ENCODE measurements at places on chromosomes 5 and 9.

DNA sequence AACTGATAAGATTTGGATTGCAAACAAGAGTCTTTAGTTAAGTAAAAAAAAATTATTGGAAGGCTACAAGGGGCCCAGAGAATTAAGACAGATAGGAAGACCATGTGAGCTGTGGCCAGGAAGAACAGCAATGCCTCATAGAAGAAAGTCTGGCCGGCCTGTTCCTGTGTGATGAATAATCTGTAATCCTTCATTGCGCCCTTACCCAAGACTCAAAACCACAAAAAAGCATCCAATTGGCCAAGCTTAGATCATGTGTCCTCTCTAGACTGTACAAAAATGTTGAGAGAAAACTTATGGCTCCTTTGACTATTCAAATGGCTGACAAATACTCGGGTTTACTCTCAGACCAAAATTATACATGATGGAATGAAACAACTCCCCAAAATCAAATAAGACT is 1383.5 kb downstream of the PTPRD start:
- H3K4me1 ChIP-seq = no peaks in the 10 kb centered on the region
- no peak for DNase-seq
- no peaks in the 10 kb centered on the region for H3K36me3 ChIP-seq
- no peaks in the 10 kb centered on the region for H3K27me3 ChIP-seq
- no peak overlapping the region for H3K27ac ChIP-seq
- H3K4me3 ChIP-seq = no peak overlapping the region

DNA sequence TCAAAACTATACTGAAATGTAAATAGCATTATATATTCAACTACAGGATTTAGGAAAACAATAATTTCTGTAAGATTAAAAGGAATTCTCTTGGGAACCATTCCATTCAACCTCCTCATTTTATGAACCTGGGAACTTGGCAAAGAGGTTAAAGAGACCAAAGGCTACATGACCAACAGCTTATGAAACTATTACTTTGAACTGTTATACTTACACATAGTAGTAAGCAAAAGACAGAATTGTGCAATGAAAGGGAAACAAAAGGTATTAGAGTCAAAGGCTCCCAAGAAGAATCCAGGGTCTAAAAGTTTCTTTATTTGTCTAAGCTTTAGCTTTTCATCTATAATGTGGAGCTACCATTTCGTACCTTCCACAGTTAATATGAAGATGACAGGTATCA is 7.2 kb downstream of the C9orf72 start:
- H3K4me1 ChIP-seq = no peaks in the 10 kb centered on the region
- no peaks in the 10 kb centered on the region for H3K27me3 ChIP-seq
- H3K4me3 ChIP-seq = no peak overlapping the region

- no peak for DNase-seq
- no peak overlapping the region for H3K4me3 ChIP-seq
- H3K36me3 ChIP-seq = no peaks in the 10 kb centered on the region
- no peaks in the 10 kb centered on the region for H3K4me1 ChIP-seq
- H3K27ac ChIP-seq = no peak overlapping the region
Observed at GRCh38 chr9:134962065-134962972, 44.6 kb upstream of the FCN1 start.

DNA sequence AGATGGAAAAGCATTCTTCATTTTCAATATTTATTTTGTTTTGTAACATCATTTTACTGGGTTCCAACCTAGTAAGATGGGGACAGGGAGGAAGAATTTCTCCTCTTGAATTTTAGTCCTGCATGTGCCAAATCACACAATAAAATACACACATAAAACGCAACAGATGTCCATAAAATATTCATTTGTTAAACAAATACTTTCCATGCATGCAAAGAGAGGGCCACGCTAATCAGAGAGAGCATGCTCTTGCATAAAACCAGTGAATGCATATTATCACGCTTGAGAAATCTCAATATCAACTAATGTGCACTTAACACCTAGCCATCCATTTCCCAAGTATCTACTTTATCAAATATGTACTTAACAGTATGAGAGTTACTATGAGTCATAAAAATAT is 212.6 kb upstream of the TARS1 start:
- no peak overlapping the region for H3K27ac ChIP-seq
- no peaks in the 10 kb centered on the region for H3K4me1 ChIP-seq
- H3K4me3 ChIP-seq = no peak overlapping the region

DNA sequence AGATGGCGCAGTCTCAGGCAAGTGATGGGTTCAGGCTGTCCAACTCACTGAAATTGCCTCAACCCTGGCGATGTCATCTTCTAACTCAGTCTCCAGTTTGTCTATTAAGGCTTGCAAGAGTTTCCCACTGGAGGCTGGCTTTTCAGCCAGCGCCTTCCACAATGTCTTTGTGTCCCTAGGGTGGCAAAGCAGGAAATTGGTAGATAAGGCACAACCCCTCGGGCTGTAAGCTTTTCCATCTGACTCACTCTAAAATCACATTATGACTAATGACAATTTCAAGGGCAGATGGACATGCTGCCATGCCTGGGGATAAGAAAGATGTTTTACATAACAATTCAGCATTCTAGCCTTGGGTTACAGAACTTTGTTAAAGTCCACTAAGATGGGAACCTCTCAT is 61.9 kb downstream of the MROH2B start:
- DNase-seq = no peak
- no peaks in the 10 kb centered on the region for H3K4me1 ChIP-seq
- H3K27ac ChIP-seq = no peak overlapping the region
- peaks cover 18% of the 10 kb centered on the region for H3K27me3 ChIP-seq

DNA sequence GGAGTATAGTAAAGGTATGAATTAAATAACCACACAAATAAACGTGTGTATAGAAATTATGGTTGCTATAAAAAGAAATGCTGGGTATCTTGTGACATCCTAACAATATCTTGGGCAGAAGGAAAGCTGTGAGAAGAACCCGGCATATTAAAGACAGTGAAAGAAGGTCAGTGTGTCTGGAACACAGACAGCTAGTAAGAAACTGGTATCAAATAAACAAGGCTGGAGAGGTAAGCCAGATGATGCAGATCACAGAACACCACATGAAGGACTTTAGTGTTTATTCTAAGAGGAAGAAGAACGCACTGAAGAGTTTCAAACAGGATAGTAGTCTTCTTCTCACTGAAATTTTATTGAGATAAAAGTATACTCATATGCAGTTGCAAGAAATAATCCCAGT is 24.4 kb downstream of the TMEM245 start:
- H3K27ac ChIP-seq = no peak overlapping the region
- H3K4me3 ChIP-seq = no peak overlapping the region

- no peaks in the 10 kb centered on the region for H3K36me3 ChIP-seq
- H3K27ac ChIP-seq = no peak overlapping the region
- H3K4me3 ChIP-seq = no peak overlapping the region
- H3K27me3 ChIP-seq = no peaks in the 10 kb centered on the region
Observed at GRCh38 chr5:80935811-80936385, 24.3 kb upstream of the RASGRF2 start.

DNA sequence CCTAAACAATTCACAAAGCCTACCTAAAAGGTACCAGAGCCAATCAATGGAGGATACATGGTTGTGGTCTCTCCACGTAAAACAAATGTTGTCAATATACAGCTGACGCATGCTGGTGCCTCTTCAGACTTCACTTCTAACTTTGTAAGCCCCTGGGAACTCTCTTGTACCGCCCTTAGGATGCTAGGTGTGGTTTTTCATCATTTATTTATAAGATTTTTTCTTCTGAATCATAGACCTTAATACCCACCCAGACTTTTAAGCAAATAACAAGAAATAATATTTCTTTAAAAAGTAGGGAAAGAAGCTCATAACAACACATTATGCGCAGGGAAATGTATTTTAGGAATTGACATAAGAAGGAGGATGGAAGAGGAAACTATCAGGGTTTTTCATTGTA is 33.0 kb downstream of the SSBP2 start:
- H3K27ac ChIP-seq = peak overlapping the region; percentile 38
- DNase-seq = no peak
- no peaks in the 10 kb centered on the region for H3K27me3 ChIP-seq
- H3K36me3 ChIP-seq = peaks cover 26% of the 10 kb centered on the region

GRCh38 chr5:42302186-42302585 is 121.1 kb upstream of the GHR start:
- no peaks in the 10 kb centered on the region for H3K4me1 ChIP-seq
- no peak overlapping the region for H3K27ac ChIP-seq
- no peak for DNase-seq
- H3K4me3 ChIP-seq = no peak overlapping the region

DNA sequence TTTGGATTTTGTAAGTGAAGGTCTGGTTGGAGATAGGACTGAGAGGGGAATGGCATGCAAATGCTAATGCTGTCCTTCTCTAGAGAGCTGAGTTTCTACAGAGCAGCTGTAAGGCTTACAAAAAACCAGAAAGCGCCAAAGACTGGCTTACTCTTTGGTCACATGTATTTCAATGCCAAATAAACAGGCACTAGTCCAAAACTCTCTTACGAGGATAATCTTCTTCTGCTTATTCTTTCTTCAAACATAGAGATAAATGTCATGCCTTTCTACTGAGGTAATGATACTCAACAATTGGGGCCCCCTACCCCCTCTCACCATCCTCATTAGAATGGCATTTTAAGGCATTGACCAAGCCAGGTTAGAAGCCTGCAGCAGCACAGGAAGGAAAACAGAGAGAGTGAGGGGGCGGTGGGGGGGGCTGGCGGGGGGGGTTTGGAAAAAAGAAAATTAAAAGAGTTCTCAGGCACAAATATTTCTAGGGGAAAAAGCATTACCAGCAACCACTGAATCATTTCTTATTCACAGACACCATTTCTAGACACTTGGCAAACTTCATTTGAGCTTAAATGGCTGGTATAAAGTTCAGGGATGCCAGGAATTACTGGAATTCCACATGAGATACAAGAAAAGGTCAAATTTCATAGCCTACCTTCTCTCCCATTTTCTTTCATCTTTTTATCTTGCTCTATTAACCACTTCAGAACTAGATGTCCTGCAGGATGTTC is 34.0 kb downstream of the PUM3 start:
- DNase-seq = no peak
- no peak overlapping the region for H3K27ac ChIP-seq
- H3K4me3 ChIP-seq = no peak overlapping the region
- H3K27me3 ChIP-seq = no peaks in the 10 kb centered on the region

- H3K36me3 ChIP-seq = no peaks in the 10 kb centered on the region
- no peaks in the 10 kb centered on the region for H3K4me1 ChIP-seq
- H3K27me3 ChIP-seq = no peaks in the 10 kb centered on the region
Observed at GRCh38 chr5:16411235-16411634, 54.4 kb downstream of the ZNF622 start.

DNA sequence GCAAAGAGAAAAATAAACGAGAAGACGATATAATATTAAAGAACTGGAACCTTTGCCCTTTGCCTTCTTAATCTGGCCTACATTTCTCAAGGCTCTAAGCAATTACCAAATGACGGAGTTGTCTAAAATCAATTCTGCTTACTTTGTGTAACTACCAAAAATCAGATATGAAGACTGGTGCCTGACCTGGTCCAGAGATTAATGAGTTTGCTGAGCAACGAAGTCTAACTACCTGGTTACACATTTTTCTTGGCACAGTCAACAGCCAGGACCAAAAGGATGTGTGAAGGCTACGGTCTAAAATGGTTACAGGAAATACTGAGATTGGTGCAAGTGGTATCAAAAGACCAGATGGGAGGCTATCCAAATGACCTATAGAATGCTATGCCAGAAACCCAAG is 17.8 kb upstream of the IFNE start:
- H3K36me3 ChIP-seq = no peaks in the 10 kb centered on the region
- H3K27ac ChIP-seq = no peak overlapping the region
- H3K4me1 ChIP-seq = no peaks in the 10 kb centered on the region
- DNase-seq = no peak
- no peak overlapping the region for H3K4me3 ChIP-seq
- no peaks in the 10 kb centered on the region for H3K27me3 ChIP-seq

DNA sequence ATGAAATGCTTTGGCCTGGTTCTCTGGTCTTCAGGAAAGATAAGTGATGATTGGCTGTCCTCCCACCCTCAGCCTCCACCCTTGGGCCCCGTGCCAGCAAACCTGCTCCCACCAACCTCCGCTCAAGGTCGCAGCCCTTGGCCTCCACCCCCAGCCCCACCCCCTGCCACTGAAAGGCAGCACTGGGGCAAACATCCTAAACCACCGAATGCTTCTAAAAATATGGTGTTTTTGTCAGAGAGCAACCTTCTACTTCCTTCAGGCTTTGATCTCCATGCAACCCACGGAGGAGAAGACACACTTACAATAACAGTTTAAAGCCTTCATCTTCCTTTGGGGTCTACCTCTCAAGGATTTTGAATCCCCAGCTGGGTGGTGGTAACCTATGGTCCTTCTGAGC is 24.0 kb upstream of the TCF7 start:
- DNase-seq = peak; percentile 83
- peaks cover 63% of the 10 kb centered on the region for H3K4me1 ChIP-seq
- H3K27me3 ChIP-seq = no peaks in the 10 kb centered on the region

DNA sequence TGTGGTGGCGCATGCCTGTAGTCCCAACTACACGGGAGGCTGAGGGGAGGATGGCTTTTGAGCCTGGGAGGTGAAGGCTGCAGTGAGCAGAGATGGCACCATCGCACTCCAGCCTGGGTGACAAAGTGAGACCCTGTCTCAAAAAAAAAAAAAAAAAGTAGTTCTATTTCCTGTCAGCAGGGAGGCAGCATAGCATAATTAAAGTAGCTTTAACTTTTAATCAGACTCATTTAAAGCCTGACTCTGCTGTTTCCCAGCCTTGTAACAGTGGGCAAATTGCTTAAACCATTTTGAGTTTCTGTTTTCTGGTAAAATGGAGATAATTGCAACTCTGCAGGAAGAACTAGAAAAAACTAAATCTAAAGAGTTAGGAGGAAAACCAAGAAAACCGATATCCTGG is 31.2 kb downstream of the CNOT6 start:
- DNase-seq = no peak
- 0 out of 2 replicates have a peak overlapping the region, but pooled peaks have one; percentile 30 for H3K27ac ChIP-seq
- H3K27me3 ChIP-seq = no peaks in the 10 kb centered on the region
- H3K4me3 ChIP-seq = no peak overlapping the region

DNA sequence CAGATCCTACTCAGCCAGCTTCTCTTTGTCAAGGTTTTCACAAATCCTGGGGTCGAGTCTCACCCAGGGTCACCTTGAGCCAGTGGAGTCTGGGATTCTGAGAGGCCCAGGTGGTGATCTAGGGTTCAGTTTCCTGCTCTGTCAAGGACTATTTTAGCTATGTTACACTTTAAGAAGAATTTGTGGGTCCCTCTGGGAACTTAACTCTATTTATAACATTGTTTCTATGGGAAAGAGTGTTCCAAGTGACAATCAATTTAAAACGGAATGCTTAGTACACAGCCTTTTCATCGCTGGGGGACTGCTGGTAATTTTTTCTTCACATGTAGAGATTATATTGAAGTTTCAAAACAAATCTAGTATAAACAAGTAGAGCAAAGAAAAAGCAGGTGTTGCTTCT is 26.9 kb upstream of the TMEM252 start:
- no peak for DNase-seq
- H3K27ac ChIP-seq = no peak overlapping the region
- H3K27me3 ChIP-seq = no peaks in the 10 kb centered on the region
- H3K36me3 ChIP-seq = no peaks in the 10 kb centered on the region
- H3K4me1 ChIP-seq = no peaks in the 10 kb centered on the region

DNA sequence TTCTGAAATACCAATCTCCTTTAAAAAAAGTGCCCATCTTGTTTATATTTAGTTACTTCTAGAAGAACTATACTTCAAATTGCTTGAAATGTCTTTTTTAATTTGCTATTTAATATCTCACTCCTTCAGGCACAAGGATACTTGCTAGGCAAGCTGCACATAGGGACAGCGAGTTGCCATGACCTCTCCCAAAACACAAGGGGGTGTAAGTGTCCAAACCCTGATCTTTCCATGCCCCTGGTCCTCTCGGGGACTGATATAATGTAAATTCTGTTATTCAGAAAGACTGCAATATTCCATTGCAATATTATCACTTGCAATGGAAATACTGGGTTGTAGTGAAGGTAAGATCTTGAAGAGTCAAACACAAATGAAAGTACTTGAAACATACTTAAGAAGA is 480.4 kb downstream of the CETN3 start:
- no peaks in the 10 kb centered on the region for H3K27me3 ChIP-seq
- no peaks in the 10 kb centered on the region for H3K36me3 ChIP-seq
- no peak overlapping the region for H3K27ac ChIP-seq

All from DND-41 (cell line).